Smooth muscle cell of the coronary artery (primary cell): ENCODE measurements at places on chromosomes 4 and X. TPM values are rescaled to one million over a fixed set of nuclear protein-coding genes. Genes with fewer than 3 reads are reported as not detected.

CCNA2 gene
- 0.82 and 14.1 TPM in 2 replicates for total RNA-seq

ART3 gene
- total RNA-seq: not detected in 2 replicates

AFF1 gene
- total RNA-seq: 8.3 and 10.4 TPM in 2 replicates

MAGEC2 gene
- total RNA-seq: 0.23 TPM in 1 of 2 replicates, not detected in the other

RAB41 gene
- total RNA-seq: not detected in 2 replicates

MSX1 gene
- 1.9 and 3.1 TPM in 2 replicates for total RNA-seq

PRDM5 gene
- total RNA-seq: 5.6 and 8.3 TPM in 2 replicates

SHROOM2 gene
- total RNA-seq: under 0.01 and 0.08 TPM in 2 replicates

LDOC1 gene
- 9.7 and 12.3 TPM in 2 replicates for total RNA-seq

SH2D1A gene
- total RNA-seq: not detected in 2 replicates

IGSF1 gene
- 0.08 TPM in 1 of 2 replicates, not detected in the other for total RNA-seq

MAGEA12 gene
- total RNA-seq: 0.08 TPM in 1 of 2 replicates, not detected in the other

ENPEP gene
- 0.08 and 0.82 TPM in 2 replicates for total RNA-seq

GLRA2 gene
- not detected in 2 replicates for total RNA-seq

SOD3 gene
- 5.8 and 66.9 TPM in 2 replicates for total RNA-seq

WDR17 gene
- total RNA-seq: 0.15 and 2.9 TPM in 2 replicates

SRPX2 gene
- total RNA-seq: 42.6 and 70.9 TPM in 2 replicates

AFP gene
- 0.23 and 0.59 TPM in 2 replicates for total RNA-seq

MAGEC1 gene
- not detected in 2 replicates for total RNA-seq
